Activated T-helper 1 cell treated with anti-CD3 and anti-CD28 coated beads, Interleukin-12 subunit alpha, Interleukin-12 subunit beta, Interleukin-2, Interleukin-4 antibody, amounts not matched to agents 30 ng/mL and 10 ng/mL and 1 ng/mL, durations not matched to agents 14 hours and 24 hours and 36 hours (primary cell): ENCODE measurements at places on chromosomes 16 and 17. TPM values are rescaled to one million over a fixed set of nuclear protein-coding genes. Genes with fewer than 3 reads are reported as not detected.

DNA sequence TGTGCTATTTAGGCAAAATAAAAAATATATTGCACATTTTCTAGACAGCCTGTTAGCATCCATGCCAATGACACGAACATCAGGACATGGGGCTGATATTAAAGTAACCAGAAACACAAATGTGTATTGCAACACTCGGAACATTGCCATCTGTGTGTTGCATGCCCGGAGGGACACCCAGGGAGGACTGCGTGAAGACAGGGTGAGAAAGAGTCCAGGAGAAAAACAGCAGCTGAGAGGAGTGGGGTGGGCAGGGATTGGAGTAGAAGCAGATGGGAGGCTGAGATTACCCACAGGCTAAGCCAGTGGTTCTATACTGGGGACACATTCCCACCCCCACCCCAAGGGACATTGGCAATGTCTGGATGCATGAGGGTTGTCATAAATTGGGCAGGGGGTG lies 114.8 kb downstream of the GRIN2A start:
- DNase-seq = no peak
- no peaks in the 10 kb centered on the region for H3K36me3 ChIP-seq
- H3K4me3 ChIP-seq = no peak overlapping the region
- no peaks in the 10 kb centered on the region for H3K4me1 ChIP-seq
- no peak overlapping the region for H3K27ac ChIP-seq
- H3K27me3 ChIP-seq = no peaks in the 10 kb centered on the region

- peaks cover 17% of the 10 kb centered on the region for H3K36me3 ChIP-seq
- peaks cover 6% of the 10 kb centered on the region for H3K4me1 ChIP-seq
- DNase-seq = no peak
- no peaks in the 10 kb centered on the region for H3K27me3 ChIP-seq
These were observed 25.0 kb upstream of the ADAM11 start for GRCh38 chr17:44733753-44734152.

GRCh38 chr17:79306424-79307318 lies 232.0 kb downstream of the ENGASE start:
- H3K27me3 ChIP-seq = no peaks in the 10 kb centered on the region
- no peak for DNase-seq
- no peaks in the 10 kb centered on the region for H3K36me3 ChIP-seq

- no peak overlapping the region for H3K27ac ChIP-seq
- H3K27me3 ChIP-seq = no peaks in the 10 kb centered on the region
- H3K4me1 ChIP-seq = no peaks in the 10 kb centered on the region
- DNase-seq = no peak
These were observed 41.4 kb upstream of the PIRT start for GRCh38 chr17:10879190-10879836.

- DNase-seq = no peak
- H3K4me3 ChIP-seq = no peak overlapping the region
- H3K4me1 ChIP-seq = no peaks in the 10 kb centered on the region
- H3K27ac ChIP-seq = no peak overlapping the region
- peaks cover 2% of the 10 kb centered on the region for H3K36me3 ChIP-seq
These were observed 13.4 kb downstream of the NATD1 start for GRCh38 chr17:21239680-21240368.

GRCh38 chr16:50699326-50700159 lies 6.1 kb downstream of the NOD2 start:
- H3K27me3 ChIP-seq = peaks cover 3% of the 10 kb centered on the region
- DNase-seq = no peak
- peak overlapping the region; percentile 13 for H3K4me3 ChIP-seq
- peaks cover 41% of the 10 kb centered on the region for H3K36me3 ChIP-seq

GRCh38 chr17:30819971-30820705 lies 4.4 kb downstream of the CRLF3 start:
- DNase-seq = no peak
- H3K4me1 ChIP-seq = peaks cover 41% of the 10 kb centered on the region
- peak overlapping the region; percentile 76 for H3K27ac ChIP-seq
- peak overlapping the region; percentile 100 for H3K4me3 ChIP-seq
- H3K27me3 ChIP-seq = no peaks in the 10 kb centered on the region

GRCh38 chr17:30244853-30245385 lies 9.4 kb upstream of the SLC6A4 start:
- no peak overlapping the region for H3K4me3 ChIP-seq
- H3K27me3 ChIP-seq = peaks cover 4% of the 10 kb centered on the region
- H3K4me1 ChIP-seq = no peaks in the 10 kb centered on the region
- no peak for DNase-seq
- no peak overlapping the region for H3K27ac ChIP-seq
- H3K36me3 ChIP-seq = peaks cover 22% of the 10 kb centered on the region

DNA sequence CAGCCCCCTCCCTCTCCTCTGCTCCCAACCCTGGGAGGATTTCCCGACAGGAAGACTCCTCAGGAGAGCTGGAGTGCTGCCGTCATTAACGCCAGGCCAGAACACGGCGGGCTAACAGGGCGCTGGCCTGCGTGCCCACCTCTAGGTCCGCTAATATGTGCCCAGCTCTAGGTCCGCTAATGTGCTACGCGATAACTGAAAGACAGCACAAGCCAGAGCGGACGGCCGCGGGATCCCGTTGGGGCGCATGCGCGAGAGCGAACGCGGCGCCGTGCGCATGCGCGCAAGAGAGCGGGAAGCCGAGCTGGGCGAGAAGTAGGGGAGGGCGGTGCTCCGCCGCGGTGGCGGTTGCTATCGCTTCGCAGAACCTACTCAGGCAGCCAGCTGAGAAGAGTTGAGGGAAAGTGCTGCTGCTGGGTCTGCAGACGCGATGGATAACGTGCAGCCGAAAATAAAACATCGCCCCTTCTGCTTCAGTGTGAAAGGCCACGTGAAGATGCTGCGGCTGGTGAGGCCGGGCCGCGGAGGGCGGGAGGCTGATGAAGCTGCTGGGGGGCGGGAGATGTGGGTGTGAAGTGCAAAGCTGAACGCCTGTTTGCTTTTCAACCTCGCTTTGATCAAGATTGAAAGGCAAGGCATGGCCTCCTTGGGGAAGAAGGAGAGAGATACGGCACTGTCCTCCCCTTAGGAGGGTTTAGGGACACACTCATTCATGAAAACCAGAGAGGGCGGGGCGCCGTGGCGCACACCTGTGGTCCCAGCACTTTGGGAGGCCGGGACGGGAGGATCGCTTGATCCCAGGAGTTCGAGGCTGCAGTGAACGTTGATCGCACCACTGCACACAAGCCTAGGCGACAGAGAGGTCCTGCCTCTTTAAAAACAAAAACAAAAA lies at the start of gene CKLF:
TSS of gene CKLF (plus strand) at position 291 of the 892 bp plus-strand sequence. CDS start at position 431, 140 bp downstream.
- H3K4me1 ChIP-seq = peaks cover 81% of the 10 kb centered on the region
- H3K36me3 ChIP-seq = peaks cover 36% of the 10 kb centered on the region
- peak within 1 kb of the TSS; percentile 99 for H3K4me3 ChIP-seq
- peak; percentile 93 for DNase-seq

DNA sequence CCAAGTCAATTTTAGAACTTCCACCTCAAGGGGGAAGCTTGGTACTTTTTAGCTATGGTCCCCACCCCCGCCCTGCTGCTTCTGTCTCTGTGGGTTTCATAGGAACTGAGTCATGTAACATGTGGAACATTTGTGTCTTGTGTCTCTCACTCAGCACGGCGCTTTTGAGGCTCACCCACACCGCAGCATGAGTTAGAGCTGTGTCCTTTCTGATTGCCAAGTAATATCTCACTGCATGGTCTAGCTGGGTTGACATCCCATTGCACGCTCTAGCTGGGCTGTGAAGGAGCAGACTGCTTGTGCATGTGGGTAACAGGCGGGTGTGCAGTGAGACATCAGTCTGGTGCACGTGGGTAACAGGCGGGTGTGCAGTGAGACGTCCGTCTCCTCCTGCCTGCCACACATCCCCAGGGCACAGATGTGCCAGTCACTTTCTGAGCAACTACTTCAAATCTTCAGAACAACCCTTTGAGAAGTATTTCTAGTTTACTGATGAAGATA lies 26.4 kb upstream of the SLC7A5 start:
- no peaks in the 10 kb centered on the region for H3K36me3 ChIP-seq
- H3K27ac ChIP-seq = peak overlapping the region; percentile 100
- peaks cover 56% of the 10 kb centered on the region for H3K4me1 ChIP-seq
- no peaks in the 10 kb centered on the region for H3K27me3 ChIP-seq
- peak; percentile 83 for DNase-seq
- peak overlapping the region; percentile 76 for H3K4me3 ChIP-seq

DNA sequence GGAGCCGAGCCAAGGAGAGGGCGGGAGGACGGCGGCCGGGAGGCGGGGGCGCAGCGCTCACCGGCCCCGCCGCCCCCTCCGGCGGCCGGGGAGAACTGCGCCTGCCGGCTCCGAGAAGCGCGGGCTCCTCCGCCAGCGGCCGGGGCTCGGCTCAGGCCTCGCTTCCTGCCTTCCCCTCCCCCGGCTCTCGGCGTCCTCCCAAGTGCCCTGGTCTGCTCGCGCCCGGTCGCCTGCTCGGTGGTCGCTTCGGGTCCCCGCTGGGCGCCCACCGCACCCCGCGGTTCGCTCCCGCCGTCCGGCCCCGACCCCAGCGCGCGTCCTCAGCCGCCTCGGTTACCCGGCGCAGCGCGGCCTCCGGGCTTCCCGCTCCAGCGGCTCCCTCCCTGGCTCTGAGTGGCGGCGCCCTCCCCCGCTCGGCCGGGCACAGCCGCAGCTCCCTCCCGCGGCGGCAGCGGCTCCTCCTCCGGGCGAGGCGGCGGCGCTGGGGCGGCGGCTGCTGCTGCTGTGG lies 313 bp downstream of the UBTF start:
- H3K4me3 ChIP-seq = no peak overlapping the region
- H3K27ac ChIP-seq = no peak overlapping the region
- peaks cover 38% of the 10 kb centered on the region for H3K4me1 ChIP-seq

GRCh38 chr16:86881861-86882273 lies 303.5 kb downstream of the FOXL1 start:
- peaks cover 34% of the 10 kb centered on the region for H3K27me3 ChIP-seq
- DNase-seq = no peak
- no peak overlapping the region for H3K27ac ChIP-seq
- no peak overlapping the region for H3K4me3 ChIP-seq
- no peaks in the 10 kb centered on the region for H3K36me3 ChIP-seq

Gene PRAC1
- total RNA-seq = not detected in 2 replicates

Gene SYNGR3
- total RNA-seq = 21.2 and 26.3 TPM in 2 replicates
